ENCODE measurements at places on chromosomes 7 and 10.

DNA sequence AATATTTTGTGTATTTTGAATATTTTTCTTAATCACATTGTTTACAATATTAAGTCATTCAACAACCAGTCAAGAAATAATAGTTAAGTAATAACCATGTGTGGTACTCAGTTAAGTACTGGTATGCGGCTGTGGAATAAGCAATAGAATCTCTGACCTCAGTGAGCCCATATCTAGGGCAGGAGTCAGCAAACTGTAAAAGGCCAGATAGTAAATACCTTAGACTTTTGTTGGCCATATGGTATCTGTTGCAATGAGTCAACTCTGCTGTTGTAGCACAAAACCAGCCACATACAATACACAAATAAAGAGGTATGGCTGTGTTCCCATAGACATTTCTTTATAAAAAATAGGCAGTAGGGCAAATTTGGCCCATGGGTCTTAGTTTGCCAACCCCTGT is 311.6 kb upstream of the SEMA3A start:
- DNase-seq: no peak

- no peak for DNase-seq
Observed at GRCh38 chr7:108284349-108285002, 154.3 kb upstream of the LAMB4 start.

GRCh38 chr7:139798892-139799291 is 21.1 kb upstream of the HIPK2 start:
- DNase-seq: no peak

DNA sequence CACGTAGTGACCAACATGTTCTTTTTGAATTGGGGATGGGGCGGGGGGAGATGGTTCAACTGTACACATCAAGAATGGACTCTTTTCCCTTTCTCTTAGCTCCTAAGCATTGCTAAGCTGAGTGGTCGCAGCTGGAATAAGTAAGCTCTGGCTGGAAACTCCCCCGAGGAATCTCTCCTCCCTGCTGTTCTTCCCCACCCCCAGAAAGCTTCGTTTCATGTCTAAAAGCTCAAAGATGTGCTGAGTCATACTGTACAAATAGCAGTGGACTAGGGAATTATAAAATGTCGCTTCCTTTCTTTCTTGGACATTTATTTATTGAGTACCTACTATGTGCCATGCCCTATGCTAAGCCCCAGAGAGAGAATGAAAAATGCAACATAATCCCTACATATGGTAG is 191.1 kb upstream of the ADO start:
- no peak for DNase-seq

GRCh38 chr10:48683868-48684267 is 805 bp upstream of the WDFY4 start:
- no peak for DNase-seq

DNA sequence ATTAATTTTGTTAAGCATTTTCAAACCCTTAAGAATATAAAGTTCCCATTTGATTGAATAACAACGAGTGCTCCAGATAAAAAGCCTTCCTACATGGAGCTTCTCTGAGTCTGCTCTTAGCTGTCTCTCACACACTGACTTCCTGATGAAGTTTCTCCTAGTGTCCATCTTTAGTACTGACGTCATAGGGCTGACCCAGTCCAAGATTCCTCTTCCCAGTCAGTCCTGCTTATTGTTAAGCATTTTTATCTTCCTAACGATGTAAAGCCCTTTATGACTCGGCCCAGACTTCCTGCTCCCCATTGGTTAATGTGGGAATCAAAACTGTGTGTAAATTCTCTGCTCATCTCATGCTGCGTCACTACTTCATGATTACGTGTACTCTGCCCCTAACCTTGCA is 398.8 kb downstream of the TFEC start:
- DNase-seq: no peak

DNA sequence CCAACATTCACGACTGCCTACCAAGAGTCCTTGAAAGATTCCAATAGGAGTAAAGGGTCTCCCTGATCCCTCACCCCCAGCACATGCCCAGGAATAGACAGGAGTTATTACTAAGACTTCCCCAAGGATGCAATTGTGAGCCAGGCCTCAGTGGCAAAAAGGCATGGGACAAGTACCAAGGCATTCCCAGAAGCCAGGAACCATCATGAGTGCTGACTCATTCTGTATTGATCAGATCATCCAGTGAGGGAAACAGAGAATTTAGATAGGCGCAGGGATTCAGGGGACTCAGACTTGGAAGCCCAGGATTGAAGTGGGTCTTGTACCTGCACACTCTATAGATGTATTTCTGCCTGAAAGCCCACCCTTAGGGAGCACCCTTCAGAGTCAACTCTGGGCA is 21.2 kb downstream of the MBL2 start:
- no peak for DNase-seq

Data from HS-27A (cell line).